CD14-positive monocyte (primary cell): ENCODE measurements at places on chromosomes 4 and X. TPM values are rescaled to one million over a fixed set of nuclear protein-coding genes. Genes with fewer than 3 reads are reported as not detected.

DNA sequence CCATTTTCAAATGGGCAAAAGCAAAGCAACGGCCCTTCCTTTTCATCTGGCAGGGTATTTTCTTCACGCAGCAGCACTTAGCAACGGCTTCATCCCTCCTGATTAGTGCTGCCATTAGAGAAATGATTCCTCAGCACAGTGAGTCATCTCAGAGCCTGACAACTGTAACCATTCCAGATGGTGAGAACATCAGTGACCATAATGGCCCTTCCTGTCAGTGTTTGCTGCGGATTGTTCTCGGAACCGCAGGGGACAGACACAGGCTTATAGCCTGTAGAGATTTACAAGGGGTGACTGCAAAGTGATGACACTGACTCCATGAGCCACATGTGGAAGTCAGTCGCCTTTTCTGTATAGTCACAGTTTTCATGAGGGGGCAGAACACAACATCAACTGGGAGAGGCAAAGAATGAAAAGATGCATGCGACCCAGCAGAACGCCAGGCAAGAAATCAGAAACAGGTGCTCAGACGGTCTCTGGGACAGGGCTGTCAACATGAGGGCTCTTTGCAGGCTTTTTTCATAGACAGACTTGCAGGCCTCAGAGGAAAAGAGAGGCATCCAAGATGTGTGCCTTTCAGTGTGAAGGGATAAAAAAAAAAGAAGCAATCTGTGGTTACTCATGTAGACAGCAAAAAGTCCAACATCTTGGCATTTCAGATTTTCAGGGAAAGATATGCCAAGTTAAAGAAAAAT, 69.9 kb upstream of the FBXW7 start:
- no peak for DNase-seq
- H3K4me1 ChIP-seq: no peaks in the 10 kb centered on the region
- no peak overlapping the region for H3K4me3 ChIP-seq
- no peaks in the 10 kb centered on the region for H3K27me3 ChIP-seq
- no peaks in the 10 kb centered on the region for H3K36me3 ChIP-seq
- no peak overlapping the region for H3K27ac ChIP-seq

The MAGEH1 gene
- 2.3 and 2.7 TPM in 2 replicates for polyA plus RNA-seq

The SSX4 gene
- not detected for polyA plus RNA-seq

The TFDP3 gene
- polyA plus RNA-seq: not detected

The PRKG2 gene
- polyA plus RNA-seq: 0.10 TPM

The FRAS1 gene
- polyA plus RNA-seq: not detected
